ENCODE measurements at places on chromosomes 3 and 15.

GRCh38 chr3:30319713-30320112 lies 286.7 kb upstream of the TGFBR2 start:
- DNase-seq: no peak

DNA sequence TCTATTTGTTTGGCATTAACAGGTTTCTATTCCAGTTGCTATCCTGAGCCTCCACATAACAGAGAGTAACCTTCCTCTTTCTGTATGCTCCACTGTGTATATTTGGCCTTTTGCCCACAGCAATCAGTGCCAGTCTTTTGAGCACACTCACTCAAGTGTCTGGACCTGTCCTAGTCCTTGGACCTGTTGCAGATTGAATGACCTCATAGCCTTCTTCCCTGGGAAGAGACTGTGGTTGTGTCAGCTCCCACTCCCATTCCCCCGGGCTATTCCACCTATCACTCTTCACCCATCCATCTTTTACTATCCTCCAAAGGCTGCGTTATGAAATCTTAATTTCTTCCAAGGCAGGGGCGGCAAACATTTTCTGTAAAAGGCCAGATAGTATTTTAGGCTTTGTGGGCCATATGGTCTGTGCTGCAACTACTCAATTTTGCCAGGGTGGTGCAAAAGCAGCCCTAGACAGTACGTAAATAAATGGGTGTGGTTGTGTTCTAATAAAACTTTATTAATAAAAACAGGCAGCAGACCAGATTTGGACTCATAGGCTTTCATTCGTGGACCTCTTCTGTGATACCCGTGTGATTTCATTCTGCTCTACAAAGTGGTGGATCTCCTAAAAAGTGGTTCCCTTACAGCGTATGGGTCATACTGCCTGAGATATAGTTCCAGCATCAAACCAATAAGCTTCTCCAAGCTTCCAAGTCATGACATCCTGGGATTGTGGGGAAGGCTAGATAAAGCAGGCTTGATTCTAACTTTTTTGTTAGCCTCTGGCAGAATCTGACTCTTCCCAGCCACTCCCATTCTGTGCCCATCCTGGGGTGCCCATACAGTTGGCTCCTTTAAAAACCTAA lies 57.4 kb downstream of the CDAN1 start:
- no peak for DNase-seq

DNA sequence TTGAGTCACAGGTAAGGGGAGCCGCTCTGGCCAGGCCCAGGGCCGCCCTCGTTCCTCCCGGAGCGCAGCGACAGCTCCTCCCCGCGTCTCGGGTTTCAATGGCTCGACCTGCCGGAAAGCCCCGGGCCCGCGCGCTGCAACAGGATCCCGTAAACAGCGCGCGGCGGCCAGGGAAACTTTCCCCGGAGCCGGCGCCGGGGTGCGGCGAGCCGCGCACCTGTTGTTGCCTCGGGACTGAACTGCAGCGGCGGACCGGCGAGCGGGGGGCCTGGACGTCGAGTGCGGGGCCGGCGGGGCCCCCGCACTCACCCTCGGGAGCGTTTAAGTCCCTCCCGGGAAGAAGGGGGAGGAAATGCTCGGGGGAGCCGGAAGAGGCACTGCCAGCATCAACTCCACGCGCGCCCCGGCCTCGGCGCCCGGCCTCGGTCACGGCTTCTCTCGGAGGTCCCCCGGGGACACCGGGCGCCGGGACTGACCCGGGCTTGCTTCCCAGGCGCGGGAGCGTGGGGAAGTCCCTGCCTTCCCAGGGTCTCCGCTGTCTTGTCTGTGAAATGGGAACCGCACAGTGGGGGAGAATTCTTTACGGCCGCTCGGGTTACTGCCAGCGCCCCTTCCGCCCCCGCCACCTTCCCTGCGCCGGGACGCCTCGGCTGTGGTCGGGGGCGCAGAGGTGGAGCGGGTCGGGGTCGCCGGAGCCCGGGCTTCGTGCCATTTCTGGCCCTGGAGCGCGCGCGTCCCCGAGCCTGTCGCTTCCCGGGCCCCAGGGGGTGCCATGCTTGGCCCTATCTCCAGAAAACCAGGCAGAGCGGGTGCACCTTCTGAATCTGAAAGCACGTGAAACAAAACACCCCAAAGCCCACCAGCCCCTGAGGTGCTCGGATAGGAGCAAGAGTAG lies 7.5 kb upstream of the PGPEP1L start:
- no peak for DNase-seq

DNA sequence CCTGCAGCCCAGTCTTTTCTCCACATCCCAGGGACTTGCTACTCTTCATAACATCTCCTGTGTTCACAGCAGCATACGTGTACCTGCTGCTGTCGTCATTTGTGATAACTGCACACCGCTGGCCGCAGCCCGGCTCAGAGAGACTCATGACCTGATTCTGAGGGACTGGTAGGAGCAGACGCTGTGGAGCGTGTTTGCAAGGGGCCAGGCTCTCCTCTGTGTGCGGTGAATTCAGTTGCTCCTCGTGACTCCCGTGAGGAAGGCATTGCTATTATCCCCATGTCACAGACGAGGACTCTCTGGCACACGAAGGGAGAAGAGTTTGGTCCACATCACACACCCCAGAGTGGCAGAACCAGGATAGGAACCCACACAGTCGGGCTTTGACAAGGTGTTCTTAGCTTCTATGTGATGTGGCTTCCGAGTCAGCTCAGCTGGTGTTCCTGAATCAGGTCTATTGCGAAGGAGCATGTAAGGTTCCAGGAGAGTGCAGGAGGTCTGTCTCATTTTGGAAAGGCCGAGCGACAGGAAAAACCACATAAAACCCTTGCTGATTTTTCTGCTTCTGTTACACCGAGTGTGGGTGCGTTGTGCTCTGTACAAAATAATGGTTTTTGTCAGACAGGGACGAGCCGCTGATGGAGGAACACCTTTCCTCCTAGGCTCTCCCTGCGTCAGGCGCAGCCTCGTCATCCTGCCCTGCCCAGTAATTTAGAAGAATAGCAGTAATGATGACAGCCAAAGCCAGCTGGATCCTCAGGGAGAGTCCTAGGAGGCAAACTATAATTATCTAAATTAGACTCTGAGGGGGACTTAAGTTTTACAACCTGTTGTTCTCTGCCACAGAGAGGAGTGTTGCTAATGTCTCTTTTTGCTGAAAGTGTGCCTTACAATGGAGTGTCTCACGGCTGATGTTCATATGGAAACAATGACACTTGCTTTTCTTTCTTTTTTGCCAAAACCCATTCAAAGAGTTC lies 157.5 kb upstream of the RGMA start:
- DNase-seq: no peak

GRCh38 chr15:47157827-47158226 lies 559.5 kb upstream of the SEMA6D start:
- DNase-seq: no peak

DNA sequence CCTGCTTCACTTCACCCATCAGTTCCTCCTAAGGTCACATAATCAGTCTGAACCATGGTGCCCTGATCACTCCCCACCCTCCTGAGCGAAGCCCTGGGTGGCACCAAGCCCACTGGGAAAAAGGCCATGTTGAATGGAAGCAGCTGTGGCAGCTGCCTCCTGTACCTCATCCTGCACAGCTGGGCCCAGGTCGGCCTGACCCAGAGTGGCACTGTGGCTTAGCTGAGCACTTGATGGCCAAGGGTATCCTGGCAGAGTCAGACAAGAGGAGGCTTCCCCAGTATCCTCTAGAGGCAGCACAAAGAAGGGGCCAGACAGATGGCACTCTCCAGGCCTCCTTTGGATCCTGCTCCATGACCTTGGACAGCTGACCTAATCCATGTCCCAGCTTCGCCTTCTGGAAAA lies 68.4 kb downstream of the TLE3 start:
- DNase-seq: no peak

DNA sequence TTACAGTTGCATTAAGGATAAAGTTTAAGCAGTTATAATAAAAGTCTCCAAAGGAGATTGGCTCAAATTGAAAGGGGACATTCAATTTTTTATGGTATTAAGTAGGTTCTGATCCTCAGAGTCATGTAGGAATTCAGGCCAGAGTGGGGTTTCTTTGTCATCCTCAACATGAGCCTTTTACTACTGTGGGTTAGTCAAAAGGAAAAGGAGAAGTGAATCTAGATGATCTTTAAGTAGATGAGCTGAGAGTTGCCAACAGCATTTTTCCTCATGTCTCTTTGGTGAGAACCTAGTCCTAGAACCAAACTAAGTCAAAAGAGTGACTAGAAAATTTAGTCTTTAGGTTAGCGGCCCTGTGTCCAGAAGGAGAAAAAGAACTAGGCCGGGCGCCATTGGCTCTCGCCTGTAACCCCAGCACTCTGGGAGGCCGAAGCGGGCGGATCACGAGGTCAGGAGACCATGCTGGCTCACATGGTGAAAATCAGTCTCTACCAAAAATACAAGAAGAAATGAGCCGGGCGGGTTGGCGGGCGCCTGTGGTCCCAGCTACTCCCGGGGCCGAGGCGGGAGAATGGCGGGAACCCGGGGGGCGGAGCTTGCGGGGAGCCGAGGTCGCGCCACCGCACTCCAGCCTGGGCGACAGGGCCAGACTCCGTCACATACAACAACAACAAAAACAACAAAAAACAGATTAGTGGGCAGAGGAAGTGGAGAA lies 4.2 kb upstream of the CHL1 start:
- no peak for DNase-seq

- no peak for DNase-seq
Measured at GRCh38 chr3:31571325-31571724, 38.6 kb downstream of the STT3B start.

- no peak for DNase-seq
Measured at GRCh38 chr15:46354443-46354842, 719.6 kb downstream of the SQOR start.

- no peak for DNase-seq
Measured at GRCh38 chr3:110773413-110773954, 298.1 kb upstream of the NECTIN3 start.

DNA sequence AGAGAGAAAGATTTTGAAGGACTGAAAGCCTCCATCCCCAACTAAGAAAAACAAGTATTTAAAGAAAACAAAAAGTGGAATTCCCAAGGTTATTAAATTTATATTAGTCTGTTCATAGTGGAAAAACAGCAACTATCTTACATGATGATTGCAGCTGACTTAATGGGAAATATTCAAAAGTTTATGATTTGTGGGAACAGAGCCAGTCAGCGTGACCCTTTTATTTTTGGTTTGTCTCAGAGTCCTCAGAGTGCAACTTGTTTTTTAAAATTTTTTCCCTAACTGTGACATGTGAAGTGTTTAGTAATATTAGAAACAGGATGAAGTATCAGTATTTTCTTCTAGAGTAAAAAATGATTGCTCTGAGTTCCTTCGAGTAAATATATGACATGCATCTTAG lies 441.9 kb upstream of the MCTP2 start:
- DNase-seq: no peak

- DNase-seq: no peak
Measured at GRCh38 chr3:143901105-143901504, 52.8 kb upstream of the SLC9A9 start.

DNA sequence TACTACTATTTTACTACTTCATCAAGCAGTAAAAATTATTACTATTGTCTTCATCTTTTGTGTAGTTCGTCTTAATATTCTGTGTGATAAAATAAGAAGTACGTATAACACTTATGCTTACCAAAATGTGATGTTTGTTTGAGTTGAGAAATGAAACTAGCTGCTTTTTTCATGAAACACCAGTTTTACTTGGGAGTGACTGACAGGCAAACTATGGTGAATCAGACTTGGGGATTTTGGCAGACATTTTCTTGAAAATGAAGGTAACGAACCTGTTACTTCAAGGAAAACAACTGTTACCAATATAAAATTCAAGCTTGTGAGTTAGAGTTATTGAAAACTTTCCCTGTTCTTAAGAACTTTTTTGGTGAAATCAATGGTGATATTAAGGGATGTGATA lies 10.3 kb downstream of the U2SURP start:
- no peak for DNase-seq

DNA sequence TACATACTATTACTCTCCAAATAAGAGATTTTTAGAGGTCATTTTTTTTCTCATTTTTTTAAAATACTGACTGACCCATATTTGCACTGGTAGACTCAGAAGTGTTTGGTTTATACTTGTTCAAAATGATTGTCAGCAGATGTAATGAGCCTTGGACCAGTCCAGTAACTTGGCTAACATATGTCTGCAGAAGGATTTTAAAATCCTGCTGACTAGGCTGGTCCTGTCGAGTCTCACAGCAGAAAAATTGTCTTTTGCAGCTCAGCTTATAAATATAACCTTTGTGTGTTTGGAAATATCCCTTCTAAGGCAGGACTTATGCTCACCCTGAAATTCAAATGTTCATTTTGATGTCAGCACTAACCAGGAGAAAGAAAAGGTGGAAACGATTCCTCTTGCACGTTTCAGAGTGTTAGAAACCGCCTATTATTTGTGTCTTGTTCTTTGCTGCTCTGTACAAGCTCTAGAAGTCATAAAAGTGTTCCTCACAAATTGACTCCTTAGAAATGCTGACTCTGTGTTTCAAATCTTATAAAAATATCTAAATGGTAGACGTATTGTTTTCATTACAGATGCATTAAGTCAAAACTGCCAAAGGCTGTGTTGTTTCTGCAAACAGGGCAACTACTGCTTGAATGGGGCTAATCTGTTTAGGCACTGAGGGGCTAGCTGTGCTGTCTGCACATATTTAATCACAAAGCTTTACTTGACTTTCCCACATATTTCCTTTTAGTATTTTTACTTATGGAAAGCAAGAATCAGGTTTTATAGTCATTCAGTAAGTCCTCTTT lies 95.3 kb downstream of the CHL1 start:
- DNase-seq: no peak

GRCh38 chr3:134186391-134186790 lies 64.3 kb downstream of the RYK start:
- no peak for DNase-seq

DNA sequence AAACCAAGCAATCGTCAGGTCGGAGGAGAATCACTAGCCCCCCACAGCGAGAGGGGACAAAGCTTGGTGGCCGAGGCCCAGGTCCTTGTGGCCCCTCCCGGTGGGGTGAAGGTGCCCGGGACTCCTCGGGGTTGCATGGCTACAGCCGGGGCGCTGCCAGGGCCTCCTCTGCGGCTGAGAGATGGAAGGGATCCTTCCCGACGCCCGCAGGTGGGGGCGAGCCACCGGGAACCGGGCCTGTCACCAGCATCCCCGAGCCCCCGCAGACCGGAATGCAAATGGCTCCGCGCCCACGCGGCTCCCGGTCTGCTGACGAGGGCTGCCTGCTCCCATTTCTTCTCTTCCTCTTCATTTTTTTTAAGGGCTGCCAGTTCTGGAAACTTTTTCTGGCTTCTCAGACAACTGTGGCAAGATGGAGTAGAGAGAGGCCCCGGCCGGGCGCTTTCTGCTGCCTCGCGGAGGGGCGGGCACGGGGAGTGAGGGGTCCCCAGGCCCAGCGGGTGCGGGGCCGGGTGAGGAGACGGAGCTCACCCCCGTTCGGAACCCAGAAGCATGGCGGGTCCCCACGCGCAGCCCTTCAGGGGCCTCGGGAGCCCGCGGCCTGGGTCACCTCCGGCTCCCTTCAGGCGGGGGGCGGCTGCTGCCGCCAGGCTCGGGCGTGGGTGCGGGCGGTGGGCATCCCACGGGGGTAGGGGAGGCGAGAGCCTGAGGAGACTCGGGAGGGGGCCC lies 27.5 kb downstream of the MELTF start:
- DNase-seq: no peak

- DNase-seq: no peak
Measured at GRCh38 chr3:111285184-111285538, 213.5 kb downstream of the NECTIN3 start.

Data from stimulated activated CD8-positive, alpha-beta memory T cell treated with anti-CD3 and anti-CD28 coated beads, Interleukin-4, amount 100 ng/mL, for 1 hour (primary cell).